ENCODE measurements at places on chromosomes 5 and 9.

DNA sequence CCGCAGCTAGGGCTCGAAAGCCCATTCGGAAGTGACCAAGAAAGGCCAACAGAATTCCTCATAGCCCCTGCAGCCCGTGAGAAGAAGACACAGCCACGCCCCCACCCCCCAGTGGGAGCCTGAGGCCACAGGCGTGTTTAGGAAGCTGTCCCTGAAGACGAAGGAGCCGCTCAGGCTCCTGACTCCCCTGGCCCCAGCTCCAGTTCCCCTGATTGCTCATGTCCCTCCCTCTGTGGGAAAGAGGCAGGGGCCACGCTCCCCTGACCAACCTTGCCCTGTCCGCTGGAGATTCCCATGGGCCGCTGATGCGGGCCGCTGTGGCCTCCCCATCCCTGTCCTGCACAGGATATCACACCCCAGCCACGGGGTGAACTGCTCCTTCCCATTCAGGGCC lies 13.6 kb downstream of the ROPN1L start:
- no peak for DNase-seq

DNA sequence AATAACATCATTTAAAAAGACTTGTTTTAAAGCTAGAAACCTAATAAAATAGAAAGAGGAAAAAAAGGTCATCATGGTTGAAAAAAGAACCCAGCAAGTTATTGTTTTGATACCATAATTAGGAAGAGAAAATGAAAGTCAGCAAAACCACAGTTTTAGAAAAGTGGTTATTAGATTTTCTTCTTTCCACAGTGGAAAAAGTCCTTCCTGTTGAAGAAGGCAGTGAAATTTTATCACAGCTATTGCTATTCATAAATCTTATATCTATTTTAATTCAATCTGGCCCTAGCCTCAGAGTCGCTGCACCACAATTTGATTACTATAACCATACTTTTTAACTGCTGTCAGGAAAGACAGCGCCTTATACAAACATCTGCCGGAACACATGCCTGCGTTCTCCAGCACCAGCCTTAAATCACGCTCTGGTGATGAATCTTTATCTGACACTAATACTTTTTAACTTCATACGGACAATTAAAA lies 60.3 kb downstream of the MAPKAP1 start:
- no peak for DNase-seq

GRCh38 chr9:110604171-110604601 lies 24.6 kb upstream of the SVEP1 start:
- DNase-seq = no peak

DNA sequence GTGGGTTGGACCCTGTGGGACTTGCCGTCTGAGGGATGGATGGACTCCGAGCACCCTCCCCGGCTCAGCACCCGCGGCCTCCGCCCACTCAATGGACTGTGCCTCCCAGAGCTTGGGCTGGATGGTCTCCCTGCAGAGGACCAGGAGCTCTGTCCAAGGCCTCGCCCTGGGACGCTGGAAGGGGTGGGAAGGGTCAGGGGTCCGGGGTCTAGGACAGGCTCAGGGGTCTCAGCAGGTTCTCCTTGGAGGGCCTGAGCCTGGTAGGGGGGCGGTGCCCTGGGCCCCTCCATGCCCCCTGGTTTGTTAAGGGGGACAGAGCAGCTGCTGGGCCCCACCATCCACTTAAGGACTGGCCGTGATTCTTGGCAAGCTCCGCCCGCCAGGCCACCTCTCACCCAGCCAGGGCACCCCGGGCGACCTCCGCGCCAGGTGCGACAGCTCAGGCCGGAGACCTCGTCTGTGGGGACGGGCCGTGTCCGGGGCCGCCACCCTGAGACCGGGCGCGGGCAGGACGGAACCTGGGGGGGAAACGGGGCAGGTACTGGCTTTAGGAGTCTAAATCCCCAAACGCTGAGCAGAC lies 29.2 kb downstream of the EXOC3 start:
- no peak for DNase-seq

- DNase-seq = no peak
Observed at GRCh38 chr9:97502984-97503861, 1.8 kb downstream of the TMOD1 start.

- no peak for DNase-seq
Observed at GRCh38 chr5:13501176-13501575, 443.3 kb downstream of the DNAH5 start.

DNA sequence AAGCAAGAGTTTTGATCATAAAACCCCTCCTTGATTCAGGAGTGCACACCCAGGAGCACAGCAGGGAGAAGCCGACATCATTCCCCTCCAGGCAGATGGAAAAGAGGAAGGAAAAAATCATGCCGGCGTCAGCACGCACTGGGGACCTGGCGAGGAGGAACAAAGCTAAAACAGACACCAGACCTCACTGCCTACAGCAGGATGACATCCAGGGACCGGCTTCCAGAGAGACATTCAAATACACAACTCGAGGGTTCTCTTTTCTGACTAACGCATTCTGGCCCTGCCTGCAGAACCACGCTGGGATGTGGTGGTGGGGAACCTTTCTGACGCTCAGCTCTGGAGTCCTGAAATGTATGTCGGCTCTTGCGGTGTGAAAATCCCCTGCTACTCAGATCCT lies 2.7 kb downstream of the UBAC1 start:
- no peak for DNase-seq

GRCh38 chr9:21102305-21102704 lies 24.6 kb upstream of the IFNB1 start:
- DNase-seq = no peak

DNA sequence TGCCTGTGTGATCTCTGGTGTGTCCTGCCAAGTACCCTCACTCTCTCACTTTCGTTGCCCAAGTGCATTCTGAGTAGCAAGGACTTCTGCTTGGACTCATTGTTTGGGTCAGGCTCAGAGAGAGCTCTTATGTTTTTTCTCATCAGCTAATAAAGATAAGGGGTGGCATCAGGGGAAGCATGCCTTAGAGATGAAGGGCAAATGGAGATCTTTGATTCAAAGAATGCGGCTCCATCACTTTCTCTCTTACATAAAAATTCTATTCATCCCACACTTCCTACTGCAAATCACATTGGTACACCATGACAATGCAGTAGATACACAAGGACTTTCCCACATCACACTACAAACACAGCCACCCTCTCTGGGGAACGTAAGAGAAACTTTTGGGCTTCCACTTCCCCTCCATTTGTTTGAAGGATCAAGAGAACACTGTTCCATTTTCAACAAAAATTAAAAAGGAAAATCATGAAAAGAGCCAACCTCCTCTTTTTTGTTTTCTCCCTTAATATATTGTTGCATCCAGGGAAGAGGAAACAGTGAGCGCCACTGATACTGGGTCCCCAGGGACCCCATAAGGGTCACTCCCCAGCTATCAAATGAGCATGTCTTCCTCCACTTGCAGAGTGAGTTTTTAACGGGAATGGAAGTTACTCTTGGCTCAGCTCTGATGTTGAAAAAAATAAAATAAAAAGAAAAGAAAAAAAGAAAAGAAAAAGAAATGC lies 73.0 kb downstream of the ZNF366 start:
- DNase-seq = no peak

DNA sequence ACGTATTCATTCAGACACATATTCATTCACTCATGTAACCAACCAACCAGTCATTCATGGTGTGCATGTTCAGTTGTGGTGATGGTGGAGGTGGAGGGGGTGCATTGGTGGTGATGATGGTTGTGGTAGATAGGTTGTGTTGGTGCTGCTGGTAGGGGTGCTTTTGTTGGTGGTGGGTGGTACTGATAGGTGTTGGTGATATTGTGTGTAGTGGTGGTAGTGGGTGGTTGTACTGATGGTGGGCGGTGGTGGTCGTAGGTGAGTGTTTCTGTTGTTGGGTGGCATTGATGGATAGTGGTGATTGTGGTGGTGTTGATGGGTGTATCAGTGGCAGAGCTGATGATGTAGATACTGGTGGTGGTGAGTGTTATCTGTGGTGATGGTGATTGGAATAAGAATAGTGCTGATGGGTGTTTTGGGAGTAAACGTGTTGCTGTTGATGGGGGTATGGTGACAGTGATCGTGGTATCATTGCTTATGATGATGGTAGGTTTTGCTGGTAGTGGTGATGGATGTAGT lies 59.8 kb upstream of the SHB start:
- no peak for DNase-seq

DNA sequence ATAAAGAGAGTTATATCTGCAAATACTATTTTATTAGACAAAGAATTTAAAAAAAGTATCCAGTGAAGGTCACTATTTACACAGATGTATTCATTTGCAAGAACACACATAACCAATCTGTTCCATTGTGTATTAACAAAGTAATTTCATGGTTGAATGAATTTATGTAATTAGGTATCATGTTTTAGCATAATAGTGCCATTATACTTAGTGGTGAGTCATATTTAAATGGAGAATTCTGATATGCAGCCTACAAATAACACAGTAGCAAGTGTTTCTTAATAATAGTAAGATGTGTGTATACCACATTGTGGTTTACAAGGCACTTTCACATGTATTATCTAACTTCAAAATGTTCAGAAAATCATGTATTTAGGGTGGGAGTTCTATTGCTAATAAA lies 1028.5 kb upstream of the ACO1 start:
- no peak for DNase-seq

DNA sequence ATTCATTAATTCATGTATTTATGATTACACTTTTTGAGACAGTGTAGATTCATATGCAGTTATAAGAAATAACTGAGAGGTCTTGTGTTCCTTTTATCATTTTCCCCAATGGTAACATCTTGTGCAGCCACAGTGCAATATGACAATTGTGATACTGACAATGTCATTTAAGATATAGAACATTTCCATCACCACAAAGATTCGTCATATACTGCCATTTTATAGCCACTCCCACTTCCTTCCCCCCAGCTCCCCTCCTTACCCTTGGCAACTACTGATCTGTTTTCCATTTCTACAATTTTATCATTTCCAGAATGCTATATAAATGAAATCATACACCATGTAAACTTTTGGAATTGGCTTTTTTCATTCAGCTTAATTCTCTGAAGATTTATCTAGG lies 53.8 kb downstream of the NR2F1 start:
- no peak for DNase-seq

DNA sequence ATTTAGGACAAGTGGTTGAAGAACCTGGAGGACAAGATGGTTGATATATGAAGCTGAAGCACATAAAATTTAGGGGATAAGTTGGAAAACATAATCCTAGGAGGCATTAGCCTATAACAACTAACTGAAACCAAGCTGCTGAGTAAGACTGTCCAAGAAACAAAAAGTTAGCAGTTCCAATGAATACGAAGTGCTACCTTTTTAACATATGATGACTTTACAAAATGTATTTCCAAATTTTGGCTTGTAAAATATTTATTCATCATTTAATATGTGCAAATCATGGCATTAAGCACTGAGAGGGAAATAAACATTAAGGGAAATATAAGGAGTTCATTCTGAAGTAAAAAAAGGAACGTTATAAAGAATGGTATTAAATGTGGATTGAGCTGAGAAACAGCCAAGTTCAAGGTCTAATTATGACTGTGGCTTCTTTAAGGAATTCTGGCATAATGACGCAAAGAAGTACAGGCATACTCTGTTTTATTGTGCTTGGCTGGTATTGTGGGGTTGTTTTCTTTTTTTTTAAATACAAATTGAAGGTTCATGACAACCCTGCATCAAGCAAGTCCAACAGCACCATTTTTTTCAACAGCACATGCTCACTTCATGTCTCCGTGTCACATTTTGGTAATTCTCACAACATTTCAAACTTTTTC lies 7.7 kb downstream of the RAPGEF6 start:
- no peak for DNase-seq

GRCh38 chr5:172529896-172530295 lies 75.6 kb upstream of the SH3PXD2B start:
- no peak for DNase-seq

- no peak for DNase-seq
Observed at GRCh38 chr5:14475045-14475444, 106.5 kb upstream of the OTULINL start.

GRCh38 chr5:31993165-31993961 lies 180.8 kb downstream of the GOLPH3 start:
- DNase-seq = no peak

GRCh38 chr9:106872641-106873040 lies 9.7 kb downstream of the ZNF462 start:
- no peak for DNase-seq

- no peak for DNase-seq
Observed at GRCh38 chr9:135997090-135998015, 36.2 kb upstream of the UBAC1 start.

- DNase-seq = no peak
Observed at GRCh38 chr5:145680767-145681166, 154.4 kb downstream of the PRELID2 start.

GRCh38 chr5:159163701-159164046 lies 45.7 kb downstream of the RNF145 start:
- no peak for DNase-seq

DNA sequence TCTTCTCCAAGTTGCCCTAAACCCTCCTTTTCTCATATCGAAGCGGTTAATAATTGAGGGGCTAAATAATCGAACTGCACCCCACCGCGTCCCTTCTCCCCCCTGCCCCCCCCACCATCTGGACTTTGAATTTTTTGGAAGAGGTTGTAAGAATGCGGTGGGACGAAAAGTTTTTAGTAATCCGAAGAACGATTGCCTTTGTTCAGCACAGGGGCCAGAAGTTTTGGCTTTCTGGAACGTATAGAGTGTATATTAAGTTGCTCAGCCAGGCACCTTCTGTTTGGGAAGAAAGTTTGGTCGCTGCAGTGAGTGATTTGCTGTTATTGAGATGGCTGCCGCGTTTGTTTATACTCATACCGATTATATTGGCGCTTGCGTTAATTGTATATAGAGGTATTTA lies 518 bp downstream of the ERBIN start:
- DNase-seq = no peak

DNA sequence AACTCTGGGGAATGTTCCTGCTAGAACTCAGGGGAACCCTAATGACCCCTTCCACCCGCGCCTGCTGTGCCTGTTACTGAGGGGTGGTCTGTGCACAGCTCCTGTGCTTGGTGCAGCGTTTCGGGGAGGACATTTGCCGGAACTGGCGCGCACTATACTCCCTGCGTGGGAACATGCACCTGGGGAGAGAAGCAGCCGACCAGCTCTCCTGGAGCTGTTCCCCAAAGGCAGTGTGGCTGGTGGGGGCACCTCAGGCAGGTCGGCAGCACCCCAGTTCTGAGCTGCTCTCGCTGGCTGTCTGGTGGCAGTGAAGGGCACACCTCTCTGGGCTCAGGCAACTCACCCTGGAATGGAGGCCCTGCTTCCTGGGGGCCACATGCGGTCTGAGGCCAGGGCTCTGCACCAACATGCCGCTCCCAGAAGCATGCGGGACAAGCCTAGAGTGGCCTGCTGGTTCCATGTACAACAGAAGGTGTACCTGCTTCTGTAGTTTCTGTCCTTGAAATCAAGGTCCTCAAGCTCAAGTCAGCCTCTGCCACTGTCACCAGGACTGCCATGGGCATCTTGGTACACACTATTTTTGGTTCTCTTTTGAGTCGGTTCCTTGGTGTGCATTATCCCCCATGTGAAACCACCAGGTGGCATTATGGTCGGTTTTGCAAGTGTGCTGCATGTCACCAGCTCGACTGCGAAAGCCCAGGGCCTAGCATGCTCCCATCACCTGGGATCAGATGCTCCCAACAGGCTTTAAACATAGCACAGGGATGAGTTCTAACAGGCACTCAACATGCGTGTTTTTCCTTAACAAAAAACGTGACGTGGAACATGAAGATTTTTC lies 7.8 kb upstream of the MRNIP start:
- DNase-seq = no peak

All from stimulated activated CD4-positive, alpha-beta T cell treated with anti-CD3 and anti-CD28 coated beads, Interleukin-1b, Interleukin-23, amount 100 ng/mL, for 1 hour (primary cell).